ENCODE measurements at places on chromosomes 4 and X.

DNA sequence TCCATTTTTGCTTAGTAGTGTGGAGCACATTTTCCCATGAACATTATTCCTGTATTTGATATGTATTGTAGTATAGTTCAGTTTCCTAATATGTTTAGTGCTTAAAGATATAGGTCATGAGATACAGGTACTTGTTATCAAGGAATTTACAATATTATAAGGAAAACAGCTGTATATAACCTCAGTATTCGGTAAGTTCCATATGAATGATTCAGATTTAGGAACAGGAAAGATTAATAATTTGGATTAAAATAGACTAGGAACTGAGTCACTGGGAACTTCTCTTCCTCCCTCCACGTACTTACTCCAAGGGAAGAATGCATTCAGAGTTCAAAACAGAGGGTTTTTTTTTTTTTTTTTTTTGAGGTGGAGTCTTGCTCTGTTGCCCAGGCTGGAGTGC is 20.0 kb downstream of the DIAPH2 start:
- DNase-seq, result no peak

GRCh38 chr4:26252349-26253025 is 68.3 kb upstream of the RBPJ start:
- DNase-seq, result no peak

DNA sequence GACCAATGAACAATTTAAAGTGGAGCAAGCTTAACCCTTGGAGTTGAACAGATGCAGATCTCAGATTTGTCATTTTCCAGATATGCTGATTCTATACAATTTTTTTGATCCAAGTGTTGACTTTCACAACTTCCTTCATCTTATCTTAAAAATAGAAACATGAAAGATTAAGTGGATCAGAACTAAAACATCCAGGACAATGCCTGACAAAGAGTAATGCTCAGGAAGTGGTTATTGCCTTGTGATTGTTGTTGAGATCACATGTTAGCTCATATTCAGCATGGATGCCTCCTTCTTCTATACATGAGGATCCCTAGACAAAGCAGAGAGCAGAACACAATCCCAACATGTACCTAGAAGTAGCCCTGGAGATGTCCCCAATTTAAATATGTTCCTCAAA is 160.9 kb downstream of the PPARGC1A start:
- no peak for DNase-seq

- DNase-seq, result no peak
These were observed 536.1 kb upstream of the NR3C2 start for GRCh38 chr4:148978301-148978700.

GRCh38 chr4:19133315-19133714 is 1111.8 kb upstream of the LCORL start:
- DNase-seq, result no peak

DNA sequence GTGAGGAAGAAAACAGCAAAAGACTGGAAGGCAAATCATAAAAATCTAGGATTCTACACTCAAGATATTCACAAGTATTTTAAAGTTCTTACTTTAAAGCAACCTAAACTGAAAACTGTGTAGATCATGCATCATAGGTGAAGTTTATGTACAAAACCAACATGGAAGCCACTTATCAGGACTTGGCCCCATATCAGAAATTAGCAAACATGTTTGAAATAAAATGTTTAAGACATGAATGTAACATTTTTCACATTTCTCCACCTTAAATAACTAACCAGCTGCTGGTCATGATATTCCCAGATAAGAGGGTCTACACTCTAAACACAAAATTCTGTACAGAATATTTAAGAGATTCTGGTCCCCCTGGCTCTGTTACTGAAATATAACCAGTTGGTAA is 38.5 kb downstream of the APBB2 start:
- DNase-seq, result no peak

DNA sequence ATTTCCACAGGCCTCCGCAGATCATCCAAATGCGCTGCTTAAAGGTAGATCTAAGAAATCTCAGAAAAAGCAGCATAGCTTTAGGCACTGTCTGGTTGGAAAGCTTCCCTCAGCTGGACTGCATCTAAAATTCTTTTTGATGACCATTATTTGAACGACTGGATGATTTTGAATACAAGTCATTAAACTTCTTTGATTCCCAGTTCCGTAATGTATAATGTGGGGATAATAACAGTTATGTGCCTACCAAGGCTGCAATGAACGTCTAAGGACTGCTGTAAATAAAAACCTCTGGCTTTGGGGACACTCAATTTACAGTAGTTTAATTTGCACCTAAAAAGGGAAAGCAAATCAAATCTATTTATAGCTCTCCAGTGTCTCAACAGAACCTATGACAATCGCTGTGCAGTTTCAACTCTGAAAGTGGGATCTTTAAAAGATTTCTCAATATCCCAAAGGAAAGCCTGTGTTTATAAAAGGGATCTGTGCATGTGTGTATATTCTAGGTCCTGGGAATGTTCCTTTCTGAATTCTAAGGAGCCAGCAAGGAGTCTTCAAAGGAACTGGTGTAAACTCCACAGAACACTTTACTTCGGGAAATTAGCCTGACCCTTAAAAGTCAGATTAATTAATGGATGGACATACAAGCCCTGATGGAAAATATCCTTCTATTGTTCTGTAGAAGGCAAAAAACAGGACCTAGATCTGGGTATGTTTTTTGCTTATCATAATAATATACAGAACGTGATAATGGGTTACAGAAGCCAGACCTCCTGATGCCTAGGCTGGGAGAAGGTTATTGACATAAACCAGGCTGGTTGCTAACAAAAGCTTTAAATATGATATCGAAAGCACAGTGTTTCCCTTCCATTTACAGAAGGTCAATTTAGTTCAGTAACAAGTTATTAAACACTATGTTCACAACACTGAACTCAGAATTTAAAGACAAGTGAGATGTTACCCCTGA is 53.4 kb downstream of the AFAP1 start:
- DNase-seq, result no peak

Measured in NCI-H1436 treated with DMSO at 0.1 percent for 48 hours (cell line).